Stimulated activated CD4-positive, alpha-beta T cell treated with anti-CD3 and anti-CD28 coated beads, Interleukin-1b, Interleukin-23, amount 100 ng/mL, for 1 hour (primary cell): ENCODE measurements at places on chromosomes 6 and 20.
A peak's percentile ranks its signal among the peaks of the same experiment; 100 is the strongest.

DNA sequence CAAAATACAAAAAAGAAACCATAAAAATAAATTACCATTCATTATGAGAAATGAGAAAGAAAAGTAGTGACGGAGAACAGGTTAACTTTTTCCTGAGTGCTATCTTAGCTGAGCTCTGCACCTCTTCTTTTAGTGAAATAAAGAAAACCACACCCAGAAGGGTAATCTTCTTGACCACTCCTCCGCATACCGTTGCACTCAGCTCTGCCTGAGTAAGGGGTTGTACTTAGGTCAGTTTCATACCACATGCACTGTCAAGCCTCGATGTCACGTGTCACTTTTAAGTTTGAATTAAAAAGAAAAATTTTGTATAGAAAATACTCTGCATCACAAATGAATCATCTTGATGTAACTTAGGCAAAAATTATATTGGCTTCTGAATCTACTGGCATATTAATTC is 2.8 kb downstream of the EZR start:
- DNase-seq, result no peak

DNA sequence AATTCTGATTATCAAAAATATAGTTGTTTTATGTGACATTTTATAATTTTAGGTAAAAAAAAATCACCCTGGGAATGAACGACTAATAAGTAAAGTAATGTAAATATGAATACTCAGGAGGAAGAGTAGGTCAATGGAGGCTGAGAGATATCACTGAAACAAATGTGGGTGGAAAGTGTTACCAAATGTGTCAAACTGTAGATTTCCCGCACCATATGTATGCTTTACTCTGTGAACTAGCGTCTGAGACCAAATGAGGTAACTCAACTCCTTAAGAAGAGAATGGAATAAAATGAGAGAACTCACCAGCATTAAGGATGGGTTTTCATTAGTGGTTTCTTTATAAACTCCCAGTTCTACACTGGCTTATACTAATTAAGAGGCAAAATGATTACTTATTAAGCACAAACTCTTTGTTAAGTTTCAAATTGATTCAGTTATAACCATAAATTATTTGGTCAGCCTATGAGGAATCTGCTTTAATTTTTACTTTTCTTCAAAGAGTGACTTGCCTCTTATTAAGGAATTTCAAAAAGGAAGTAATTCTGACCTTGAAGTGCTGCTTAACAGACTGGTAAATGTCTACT is 784.7 kb upstream of the GJE1 start:
- no peak for DNase-seq

GRCh38 chr20:33009214-33010132 is 2.0 kb downstream of the BPIFB2 start:
- DNase-seq, result no peak

DNA sequence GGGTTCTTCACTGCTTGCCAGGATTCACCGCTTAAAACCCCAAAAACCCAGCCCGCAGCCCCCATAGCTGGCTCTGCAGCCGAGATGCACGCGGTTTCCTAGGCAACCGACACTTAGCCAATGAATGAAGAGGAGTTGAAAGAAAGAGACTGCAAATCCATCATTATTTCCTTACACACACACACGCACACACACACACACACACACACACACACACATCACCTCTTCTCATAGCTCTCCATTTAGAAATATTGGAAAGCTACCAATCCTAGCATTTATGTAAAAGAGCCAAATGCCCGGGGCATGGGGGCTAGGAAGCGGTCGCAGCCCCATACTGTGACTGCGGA is 3.4 kb upstream of the TUBB2B start:
- no peak for DNase-seq

DNA sequence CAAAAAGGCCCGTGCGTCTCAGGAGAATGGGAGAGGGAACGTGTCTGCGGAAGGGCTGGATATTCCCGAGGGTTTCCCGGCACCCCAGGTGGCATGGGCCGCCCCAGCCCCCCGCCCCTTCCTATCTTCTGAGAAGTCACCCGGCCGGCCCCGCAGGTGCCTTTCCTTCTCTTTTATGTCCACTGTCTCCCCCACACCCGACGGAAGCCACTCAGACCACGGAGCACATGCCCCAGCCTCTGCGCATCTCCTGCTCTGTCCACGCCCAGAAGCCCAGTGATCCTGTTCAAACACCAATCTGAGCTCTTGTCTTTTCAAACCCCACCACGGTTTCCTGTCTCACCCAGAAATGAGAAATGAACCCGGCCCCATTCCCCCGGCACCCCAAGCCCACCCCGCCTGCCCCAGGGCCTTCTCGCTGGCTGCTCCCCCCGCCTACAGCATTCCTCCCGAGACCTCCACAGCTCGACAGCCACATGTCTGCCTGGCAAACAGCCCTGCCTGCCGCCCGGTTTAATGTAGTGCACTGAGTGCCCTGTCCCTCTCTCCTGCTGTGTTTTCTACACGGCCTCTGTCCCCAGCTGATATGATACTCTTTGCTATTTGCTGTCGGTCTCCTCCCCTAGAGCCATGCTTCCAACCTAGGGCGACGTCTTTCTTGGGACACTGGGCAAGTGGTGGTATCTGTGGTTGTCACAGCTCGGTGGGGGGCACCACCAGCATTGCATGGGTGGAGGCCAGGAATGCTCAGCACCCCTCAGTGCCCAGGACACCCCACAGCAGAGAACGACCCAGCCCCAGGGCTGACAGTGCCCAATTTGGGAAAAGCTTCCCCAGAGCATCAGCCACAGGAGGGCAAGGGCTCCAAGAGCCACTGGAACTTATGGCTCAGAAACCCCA is 182.7 kb downstream of the TAF4 start:
- no peak for DNase-seq

DNA sequence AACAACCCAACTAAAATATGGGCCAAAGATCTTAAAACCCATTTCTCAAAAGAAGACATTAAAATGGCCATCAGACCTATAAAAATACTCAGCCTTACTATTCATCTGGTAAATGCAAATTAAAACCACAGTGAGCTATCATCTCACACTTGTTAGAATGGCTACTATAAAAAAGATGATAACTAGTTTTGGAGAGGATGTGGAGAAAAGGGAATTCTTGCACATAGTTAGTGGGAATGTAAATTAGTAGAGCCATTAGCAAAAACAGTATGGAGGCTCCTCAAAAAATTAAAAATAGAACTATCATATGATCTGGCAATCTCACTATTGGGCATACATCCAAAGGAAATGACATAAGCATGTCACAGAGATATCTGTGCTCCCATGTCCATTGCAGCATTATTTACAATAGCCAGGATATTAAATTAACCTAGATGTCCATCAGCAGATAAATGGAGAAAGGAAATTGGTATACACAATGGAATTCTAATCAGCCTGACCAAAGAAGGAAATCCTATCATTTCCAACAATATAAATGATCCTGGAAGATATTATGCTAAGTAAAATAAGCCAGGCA is 2.9 kb downstream of the SIRPB1 start:
- no peak for DNase-seq

- DNase-seq, result no peak
Measured at GRCh38 chr6:122130026-122130348, 269.5 kb upstream of the HSF2 start.

DNA sequence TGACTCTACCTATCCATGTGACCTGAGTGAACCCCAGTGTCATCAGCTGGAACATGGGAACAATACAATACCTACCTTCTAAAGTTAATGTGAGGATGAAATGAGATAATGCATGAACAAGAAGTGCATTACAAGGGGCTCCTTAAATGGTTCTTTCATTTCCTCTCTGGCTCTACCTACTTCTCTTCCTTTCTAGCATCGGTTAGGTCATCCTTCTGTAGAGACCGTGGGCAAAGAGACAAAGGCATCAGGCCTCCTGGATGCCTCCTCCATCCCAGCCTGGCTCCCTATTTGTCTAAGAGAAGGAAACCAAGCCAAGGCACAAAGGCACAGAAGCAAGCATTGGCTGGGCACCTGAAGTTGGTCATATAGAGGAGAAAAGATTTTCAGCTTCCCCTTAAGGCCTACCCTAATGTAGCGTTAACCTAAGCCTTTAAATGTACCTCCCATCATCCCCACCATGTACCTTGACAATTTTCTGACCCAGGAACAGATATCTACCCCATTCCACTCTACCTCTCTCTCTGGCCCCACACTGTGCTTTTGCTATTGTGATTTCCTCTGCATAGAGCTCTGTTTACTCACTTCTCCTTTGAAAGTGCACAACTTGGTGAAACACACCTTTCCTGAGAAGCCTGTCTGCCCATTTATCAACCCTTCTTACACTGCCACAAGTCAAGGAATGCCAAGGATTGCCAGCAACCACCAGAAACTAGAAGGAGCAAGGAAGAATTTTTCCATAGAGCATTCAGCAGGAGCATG is 86.6 kb downstream of the GCLC start:
- no peak for DNase-seq

GRCh38 chr6:54801669-54802068 is 44.9 kb upstream of the FAM83B start:
- no peak for DNase-seq

DNA sequence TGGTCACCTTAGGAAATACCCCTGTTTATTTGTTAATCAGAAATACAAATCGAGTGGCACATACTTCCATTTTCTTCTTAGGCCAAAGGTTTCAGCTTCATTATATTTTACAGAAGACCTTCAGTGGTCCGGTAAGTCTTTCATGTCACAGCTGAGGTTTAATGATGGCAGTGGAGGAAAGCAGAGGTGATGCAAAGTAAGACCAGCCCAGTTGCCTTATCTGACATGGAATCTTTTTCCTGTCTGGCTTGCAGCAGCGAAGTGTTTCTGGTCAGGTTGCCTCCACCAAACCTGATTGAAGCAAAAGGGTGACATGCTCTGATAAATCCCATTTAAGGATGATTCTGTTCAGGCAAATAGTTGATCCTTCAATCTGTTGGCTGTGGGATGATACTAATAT is 100.0 kb downstream of the PRDM1 start:
- DNase-seq, result no peak

- no peak for DNase-seq
Measured at GRCh38 chr6:155341130-155341828, 27.0 kb upstream of the TFB1M start.

- peak; percentile 20 for DNase-seq
Measured at GRCh38 chr6:151323791-151324487, 67.4 kb downstream of the ZBTB2 start.

DNA sequence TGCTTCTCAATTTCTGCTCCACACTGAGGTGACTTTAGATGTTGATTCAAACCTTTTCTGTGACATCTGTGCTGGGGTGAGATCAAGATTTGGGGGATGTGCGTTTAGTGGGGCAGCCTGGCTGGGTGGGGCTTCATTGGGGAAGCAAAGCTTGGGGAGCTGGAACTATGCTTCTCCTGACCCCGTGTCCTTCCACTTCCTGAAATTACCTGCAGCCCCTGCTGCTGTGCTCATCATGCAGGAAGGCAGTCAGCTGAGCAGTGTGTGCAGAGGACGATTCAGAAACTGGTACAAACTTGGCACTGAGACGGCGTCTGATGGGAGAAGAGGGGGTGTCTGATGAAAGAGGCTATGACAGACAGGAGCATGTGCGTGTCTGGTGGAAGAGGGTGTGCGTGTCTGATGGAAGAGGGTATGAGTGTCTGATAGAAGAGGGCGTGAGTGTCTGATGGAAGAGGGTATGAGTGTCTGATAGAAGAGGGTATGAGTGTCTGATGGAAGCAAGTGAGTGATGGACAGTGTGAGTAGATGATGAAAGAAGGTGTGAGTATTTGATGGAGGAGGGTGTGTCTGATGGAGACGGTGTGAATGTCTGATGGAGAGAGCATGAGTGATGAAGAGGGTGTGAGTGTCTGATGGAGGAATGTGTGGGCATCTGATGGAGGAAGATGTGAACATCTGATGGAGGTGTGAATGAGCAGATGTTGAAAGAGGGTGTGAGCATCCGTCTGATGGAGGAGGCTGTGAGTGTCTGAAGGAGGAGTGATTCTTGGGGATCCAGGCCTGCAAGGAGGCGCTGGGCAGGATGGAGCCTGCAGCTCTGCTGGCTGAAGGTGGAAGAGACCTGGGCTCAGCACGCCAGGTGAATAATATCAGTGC is 103.4 kb downstream of the SYCP2 start:
- no peak for DNase-seq

DNA sequence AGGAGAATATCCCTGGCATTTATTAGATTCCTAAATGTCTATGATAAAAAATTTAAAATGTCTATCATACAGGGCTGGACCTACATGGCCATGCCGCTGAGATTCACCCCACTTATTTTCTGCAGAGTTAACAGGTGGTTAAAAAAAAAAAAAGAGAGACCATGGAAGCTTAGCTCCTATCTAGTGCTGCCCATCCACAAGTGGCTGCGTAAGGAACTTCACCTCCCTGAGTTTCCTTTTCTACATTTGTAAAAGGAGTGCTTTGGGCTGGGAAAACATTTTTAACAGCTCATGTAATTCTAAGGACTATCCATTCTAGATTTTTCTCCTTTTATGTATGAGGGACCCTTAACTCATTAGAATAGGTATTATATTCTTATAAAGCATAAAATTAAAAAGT is 534.1 kb downstream of the MMUT start:
- DNase-seq, result no peak

DNA sequence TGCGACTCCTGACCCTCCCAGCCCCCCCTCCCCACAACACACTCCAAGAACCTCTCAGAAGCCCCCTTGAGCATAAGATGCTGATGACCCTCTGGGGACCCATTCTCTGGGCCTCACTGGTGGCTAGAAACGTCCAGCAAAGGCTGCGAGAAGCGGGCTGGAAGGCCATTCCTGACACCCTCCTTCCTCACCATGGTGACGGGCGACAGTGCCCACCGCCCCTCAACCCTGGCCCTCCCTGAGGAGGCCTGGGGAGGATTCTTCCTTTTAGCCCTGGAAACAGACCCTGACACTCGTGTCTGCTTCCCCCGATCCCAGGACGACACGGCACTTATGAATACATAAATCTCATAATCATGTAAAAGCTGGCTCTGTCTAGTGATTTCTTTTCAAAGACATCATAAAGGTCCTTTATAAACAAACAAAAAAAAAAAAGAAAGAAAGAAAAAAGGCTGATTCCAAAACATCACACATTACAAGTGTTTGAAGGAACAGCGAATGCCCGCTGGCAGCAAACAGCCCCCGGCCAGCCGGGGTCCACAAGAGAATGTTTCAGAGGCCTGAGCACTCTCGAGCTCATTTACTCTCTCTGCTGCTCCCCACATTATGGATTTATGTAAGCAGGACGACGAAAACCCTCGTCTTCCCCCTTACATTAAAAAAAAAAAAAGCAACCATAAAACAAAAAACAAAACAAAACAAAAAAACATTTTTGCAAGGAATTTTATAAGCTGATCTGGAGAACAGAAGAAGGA is 40.7 kb downstream of the PREX1 start:
- DNase-seq, result no peak

DNA sequence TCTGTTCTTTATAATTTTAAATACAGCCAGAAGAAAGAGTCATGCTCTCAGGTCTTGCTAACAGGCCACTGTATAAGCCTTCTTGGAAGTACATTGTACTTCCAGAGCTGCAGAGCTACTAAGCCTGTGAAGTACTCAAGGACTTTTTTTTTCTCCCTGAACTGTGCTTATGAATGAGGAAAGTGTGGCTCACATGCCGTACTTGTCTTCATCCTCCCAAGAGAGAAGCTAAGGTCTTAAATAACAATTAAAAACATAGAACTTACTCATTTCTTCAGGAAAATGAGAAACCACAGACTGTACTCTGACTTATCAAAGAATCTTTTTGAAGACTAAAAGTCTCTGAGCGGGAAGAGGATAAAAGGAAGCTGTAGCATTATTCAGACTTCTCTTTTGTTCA is 218.3 kb downstream of the HTR1B start:
- DNase-seq, result no peak

GRCh38 chr20:56634307-56634706 is 5.2 kb downstream of the TFAP2C start:
- no peak for DNase-seq

GRCh38 chr6:129235167-129236000 is 352.4 kb downstream of the LAMA2 start:
- DNase-seq, result no peak
